Epithelial cell of prostate (primary cell): ENCODE measurements at places on chromosomes 5 and 9.
A peak's percentile ranks its signal among the peaks of the same experiment; 100 is the strongest.

GRCh38 chr5:74094782-74095108 lies 468.7 kb downstream of the ARHGEF28 start:
- no peak for DNase-seq

GRCh38 chr5:148620696-148621095 lies 33.6 kb downstream of the HTR4 start:
- DNase-seq = no peak

GRCh38 chr9:61668846-61669245 lies 479.0 kb downstream of the SPATA31A7 start:
- no peak for DNase-seq

DNA sequence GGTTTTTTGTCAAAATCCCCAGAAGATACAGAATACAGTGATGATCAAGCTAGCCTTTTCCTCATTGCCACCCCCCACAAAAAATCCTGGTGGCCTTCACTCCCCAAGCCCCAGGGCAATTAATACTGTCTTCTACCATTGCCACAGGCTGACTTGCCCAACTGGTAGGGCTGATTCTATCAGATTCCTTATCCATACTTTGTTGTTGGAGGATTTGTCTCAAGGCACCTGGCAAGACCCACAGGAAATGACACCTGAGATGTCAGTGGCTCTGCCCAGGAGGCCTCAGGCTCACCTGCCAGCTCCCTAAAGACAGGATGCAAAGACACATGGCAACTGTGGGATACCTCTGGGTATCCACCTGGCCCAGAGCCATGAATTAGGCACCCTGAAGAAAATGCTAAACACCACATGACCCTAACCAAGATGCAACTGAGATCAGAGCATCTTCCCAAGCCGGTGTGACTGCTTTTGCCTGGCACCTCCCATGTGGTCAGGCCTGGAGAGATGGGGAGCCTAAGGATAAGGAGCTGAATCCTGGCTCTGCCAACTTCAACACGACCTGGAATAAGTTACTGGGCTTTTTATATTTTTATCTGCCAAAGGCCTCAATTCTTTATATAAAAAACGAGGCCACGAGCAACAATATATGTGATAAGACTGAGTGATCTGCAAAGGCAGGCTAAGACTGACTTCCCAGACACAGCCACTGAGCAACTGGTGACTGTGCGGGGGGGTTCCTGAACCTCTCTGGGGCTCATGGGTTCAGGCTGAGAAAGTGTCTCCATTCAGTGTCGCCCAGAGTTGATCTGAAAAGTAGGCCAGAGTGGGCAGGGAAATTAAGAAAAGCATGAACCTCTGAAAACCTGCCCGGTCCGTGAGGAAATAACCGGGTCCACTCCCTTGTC lies 944 bp downstream of the ATOX1 start:
- DNase-seq = no peak

DNA sequence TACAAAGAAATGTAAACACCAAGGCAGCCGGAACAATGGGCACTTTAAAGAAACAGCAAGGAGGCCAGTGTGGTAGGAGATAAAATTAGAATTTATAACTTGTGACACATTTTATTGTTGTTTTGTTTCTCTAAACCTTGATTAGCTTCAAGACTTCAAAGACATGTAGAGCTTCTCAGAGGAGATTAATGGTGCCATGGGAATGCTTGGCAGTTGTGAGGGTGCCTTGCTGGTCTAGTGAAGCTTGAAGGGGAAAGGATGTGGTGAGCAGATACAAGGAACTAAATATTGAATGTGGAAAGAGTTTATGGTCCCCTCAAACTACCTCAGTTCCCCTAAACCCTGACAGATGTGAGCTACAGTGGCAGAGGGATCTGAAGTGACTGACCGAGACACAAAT lies 322.4 kb upstream of the ADAMTS16 start:
- DNase-seq = no peak

- no peak for DNase-seq
Observed at GRCh38 chr5:152472083-152472482, 67.0 kb upstream of the NMUR2 start.

- DNase-seq = no peak
Observed at GRCh38 chr5:2753452-2754420, 2.3 kb upstream of the IRX2 start.

DNA sequence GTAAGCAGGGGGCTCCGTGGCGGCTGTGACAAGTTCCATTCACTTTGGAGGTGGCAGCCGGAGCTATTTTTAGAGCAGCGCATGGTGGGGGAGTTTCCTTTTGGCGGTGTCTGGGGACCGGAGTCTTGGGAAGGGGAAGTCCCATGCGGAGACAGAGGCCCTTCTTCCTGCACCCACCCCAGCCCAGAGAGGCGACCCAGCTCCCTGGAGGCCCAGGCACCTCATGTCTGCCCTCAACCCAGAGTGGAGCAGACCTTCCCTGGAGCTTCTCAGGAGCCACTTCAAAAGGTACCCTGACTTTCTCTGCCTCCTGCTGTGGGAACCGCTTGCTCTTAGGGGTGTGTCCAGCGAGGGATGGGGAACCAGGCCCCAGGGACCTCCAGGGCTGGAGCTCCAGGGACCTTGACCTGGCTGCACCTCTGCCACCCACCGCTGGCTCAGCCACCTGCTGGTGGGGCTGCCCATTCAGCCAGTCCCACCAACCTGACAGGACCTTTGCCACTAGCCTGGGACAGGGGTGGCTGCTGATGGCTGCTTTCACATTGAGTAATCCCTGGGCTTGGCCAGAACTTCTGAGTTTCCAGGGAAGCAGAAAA lies 34.1 kb downstream of the NEK6 start:
- no peak for DNase-seq

DNA sequence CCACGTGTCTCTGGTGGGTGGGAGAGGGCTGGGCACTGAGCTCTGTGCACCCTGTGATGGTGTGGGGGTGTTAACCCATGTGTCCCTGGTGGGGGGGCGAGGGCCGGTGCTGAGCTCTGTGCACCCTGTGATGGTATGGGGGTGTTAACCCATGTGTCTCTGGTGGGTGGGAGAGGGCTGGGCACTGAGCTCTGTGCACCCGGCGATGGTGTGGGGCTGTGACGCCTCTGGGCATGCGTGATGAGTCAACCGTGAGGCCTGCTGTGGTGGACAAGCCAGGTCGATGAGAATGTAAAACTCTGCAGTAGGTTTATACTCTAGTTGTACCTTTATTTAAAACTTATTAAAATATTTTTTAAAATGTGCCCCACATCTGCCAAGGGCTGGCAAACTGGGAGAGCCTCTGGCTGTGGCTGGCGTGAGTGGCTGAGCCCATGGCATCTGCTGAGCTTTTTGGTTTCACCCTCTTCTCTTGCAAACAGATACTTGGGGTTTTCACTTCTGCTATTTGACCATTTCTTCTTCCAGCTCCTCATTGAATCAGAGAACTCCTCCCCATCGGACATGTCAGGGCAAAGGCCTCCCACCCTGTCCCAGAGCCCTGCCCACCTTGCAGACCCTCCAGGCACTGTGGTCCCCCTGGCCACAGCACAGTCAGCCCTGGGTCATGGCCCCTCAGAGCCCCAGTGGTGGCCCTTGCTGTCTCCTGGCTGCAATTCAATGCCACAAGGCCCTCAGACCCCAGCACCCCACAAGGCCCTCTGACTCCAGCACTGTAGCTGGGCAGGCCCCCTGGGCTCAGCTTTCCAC lies 18.5 kb upstream of the EXOC3 start:
- DNase-seq = no peak

GRCh38 chr5:132489871-132490483 lies 596 bp downstream of the IRF1 start:
- DNase-seq = no peak

- no peak for DNase-seq
Observed at GRCh38 chr9:137851516-137852267, 25.9 kb upstream of the CACNA1B start.

- DNase-seq = no peak
Observed at GRCh38 chr9:123972618-123973017, 39.0 kb upstream of the LHX2 start.

- DNase-seq = no peak
Observed at GRCh38 chr9:137970686-137971476, 93.3 kb downstream of the CACNA1B start.

DNA sequence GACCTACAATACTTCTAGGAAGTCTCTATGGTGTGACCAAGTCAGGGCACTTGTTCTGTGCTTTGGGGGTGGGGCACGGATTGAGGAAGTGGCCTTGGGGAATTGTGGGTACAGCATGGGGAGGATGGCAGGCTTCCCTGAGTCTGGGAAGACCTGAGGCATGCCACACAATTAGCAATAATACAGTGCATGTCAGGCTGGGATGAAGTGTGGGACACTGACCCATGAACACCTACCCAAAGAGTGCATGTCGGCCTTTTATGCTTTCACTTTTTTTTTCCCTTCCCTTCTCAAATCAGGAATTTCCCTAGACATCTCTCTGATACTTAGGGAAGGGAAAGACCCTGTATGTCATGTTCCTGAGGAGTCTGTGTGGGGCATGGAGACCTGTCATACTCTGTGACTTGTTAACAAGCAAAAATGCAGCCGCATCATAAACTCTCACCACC lies 146.4 kb downstream of the PALM2AKAP2 start:
- DNase-seq = no peak

DNA sequence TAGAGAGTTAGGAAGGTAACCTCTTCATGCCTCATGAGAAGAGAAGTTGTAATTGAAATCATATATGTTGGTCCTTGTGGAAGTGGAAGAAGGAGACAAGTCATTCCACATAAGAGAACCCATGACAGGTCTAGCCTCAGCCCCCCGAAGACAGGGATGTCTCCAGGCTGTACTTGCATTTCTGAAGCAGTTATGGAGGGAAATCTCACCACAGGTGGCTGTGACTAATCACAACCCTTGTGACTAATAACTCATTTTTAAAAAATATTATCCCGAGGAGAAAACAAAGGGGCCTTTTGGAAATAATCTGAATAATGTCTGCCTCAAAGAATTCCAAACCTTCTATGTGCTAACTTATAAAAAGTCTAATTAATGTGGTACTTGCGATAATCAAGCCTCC lies 262.1 kb upstream of the RPS23 start:
- no peak for DNase-seq

DNA sequence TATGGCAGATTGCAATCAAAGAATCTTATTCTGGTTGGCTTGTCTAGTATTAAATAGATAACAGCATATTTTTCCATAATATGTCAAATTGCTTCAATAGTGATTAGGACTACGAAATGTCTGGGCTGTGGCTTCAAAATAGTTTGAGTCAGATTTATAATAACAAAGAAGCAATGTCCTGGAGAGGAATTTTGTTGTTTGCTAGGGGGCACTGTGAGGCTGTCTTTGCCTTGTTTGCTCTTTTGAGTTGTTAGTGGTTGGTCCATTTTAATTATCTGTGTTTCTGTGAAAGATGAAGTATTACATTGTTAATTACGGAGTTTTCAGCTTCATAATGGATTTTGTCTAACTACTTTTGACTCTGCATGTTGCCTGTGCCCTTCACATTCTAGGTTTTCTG lies 713.6 kb downstream of the TLE4 start:
- DNase-seq = no peak

DNA sequence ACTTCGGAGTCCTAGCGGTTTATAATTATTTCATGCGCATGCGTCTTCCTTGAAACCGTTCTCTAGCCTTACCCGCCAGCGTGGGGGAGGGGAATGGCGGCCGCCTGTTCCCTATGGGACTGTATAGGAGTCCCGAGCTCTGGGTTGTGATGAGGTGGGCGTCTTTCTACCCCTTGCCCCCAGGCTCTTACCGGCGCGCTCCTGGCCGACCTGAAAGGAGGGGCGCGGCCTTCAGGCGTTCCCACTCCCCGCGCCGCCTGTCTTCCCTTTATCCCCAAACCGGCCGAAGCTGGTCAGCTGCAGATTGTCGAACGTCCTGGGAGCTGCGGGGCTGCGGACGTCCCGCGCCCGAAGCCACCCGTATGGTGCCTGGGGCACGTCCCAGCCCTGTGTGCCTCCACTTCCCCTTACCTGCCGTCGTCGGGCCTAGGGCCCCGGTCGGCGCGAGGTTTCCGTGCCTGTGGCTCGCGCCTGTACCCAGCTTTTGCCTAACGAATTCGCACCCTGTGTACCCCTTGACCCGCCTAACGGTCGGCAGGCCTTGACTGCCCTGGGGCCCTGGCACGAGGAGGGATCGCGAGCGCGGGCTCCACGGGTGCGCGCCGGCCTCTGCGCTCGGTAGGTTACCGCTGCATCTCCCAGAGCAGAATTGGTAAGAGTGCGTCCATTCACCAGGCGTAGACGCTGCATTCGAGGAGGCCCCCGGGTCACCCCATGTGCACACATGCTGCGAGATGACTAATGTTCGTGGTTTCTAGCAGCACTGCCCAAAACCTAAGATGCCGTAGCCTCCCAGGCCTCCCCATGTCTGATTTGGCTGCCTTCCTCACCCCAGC lies 653 bp upstream of the HNRNPH1 start:
- peak; percentile 27 for DNase-seq

DNA sequence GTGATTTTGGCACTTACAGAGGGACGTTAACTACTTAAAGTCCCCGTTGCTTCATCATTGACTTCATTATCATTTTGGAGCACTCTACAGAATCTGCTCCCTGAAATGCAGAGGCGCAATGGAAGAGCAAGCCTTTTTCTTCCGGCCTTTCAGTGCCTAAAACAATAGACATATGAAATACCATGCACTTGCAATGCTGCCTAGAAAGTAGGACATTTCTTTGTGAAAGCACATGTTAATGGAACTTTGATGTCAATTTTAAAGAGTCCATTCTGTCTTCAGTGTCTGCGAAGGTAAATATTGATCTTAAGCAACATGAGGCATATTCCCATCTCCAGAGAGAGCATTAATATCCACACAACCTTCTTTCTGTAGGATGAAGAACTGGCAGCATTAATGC lies 36.3 kb downstream of the ITGA2 start:
- DNase-seq = no peak

- DNase-seq = no peak
Observed at GRCh38 chr5:167785106-167785505, 506.3 kb upstream of the WWC1 start.

GRCh38 chr5:145906401-145906800 lies 30.0 kb upstream of the SH3RF2 start:
- no peak for DNase-seq

- DNase-seq = no peak
Observed at GRCh38 chr5:35145012-35145411, 85.3 kb downstream of the PRLR start.

DNA sequence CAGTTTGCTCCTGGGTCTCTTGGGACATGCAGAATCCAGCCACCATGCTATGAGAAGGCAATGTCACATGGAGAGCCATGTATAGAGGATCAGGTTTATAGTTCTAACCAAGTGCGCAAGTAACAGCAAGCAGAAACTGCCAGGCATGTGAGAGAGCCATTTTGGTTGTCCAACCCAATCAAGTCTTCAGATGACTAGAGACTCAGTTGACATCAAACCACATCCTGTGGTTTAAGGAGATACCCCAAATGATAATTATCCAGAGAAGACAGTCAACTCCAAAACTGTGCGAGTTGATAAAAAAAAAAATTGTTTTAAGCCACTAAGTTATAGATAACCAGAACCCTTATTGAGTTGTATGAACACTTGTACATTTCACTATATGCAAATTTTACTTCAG lies 40.2 kb downstream of the TMEM232 start:
- DNase-seq = no peak

DNA sequence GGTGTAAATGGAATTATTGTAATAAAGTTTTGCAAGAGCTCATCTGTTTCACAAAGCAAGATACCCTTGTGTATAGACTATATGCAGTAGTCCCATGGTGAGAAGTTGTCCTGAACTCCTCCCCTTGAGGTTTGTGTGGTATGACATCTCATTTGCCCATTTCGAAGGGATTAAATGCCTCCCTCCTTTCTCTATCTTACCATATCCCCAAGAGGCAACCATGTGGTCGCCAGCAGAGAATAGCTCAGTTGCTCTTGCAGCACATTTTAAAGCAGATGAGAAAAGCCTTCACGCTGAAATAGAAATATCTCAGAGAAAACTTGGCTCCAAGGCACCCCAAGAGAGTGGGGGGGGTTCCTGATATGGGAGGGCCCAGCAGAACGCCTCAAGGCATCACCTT lies 4.6 kb downstream of the SEMA6A start:
- no peak for DNase-seq
